Activated gamma-delta T cell treated with Interleukin-2 at 50 U/mL for 16 hours (primary cell): ENCODE measurements at places on chromosomes 5 and 9.

DNA sequence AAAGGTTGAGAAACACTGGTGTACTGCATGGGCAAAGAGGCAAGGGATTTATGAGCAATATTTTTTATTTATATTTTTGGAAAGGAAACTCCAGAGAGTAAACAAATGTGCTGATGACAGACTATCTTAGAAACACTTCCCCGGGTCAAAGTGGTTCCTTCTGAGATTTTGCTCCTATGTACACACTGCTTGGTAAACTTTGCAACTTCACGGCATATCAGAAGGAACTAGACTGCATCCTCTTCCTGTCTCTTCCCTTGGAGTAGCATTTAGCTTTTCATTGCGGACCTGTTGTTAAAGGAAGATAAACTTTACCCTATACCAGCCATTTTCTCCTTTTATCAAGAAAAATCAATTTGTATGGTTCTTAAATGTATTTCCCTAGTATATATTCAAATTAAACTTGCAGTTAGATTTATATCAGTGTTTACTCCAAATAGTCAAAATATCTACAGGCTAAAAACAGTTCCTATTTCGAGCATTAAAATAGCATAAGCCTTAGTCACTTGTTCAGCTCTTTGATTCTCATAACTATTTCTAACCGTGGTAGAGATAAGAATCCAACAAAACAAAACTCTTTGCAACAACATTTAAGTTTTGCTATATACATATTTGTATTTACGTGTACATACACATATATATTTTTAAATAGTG lies 48.0 kb upstream of the LRRC19 start:
- no peak for DNase-seq

DNA sequence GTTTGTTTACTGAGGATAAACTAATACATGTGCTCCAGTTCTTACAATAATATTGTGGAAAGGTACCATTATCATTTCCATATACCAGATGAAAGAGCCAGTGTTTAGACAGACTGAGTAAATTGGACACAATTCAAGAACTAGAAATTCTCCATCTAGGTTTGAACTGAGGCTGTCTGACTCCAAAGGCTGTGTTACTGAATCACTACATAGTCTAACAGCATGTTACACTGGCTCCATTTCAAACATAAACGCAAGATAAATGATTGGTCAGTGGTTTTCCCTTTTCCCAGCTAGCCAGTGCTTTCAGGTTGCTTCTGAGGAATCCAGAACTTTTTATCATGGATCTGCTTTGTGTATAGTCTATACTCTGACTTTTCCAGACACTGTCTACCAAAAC lies 8.1 kb downstream of the SPDL1 start:
- DNase-seq: no peak

GRCh38 chr5:56683281-56683680 lies 132.1 kb upstream of the MAP3K1 start:
- DNase-seq: no peak

DNA sequence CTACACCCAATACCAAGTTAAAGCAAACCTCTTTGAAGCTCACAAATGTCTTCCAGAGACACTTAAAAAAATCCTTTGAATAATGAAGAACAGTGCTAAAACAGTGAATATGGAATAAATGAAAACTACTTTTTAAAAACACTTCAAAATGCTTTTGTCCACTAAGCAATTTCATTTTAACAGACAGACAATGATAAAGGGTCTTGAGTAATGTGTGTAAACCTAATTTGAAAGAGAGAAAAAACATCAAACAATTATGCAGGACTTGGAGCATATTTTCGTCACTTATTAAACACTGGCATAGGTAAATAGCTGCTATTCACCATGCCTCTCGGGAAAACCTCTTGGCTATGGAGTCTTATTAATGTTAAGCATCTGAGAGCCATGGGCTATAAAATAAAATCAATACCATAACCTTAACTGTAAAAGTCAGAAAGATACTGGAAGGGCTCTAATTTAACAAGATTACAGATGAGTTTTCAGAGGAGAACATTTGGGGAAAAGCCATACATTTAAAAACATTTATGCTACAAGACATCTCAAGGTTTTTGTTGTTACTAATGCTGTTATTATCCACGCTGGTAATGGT lies 177.8 kb downstream of the NFIB start:
- no peak for DNase-seq

GRCh38 chr9:94084314-94084713 lies at the start of gene PTPDC1:
PTPDC1 (plus strand) TSS chr9:94084464; CDS start chr9:94084531, 67 bp downstream.
- DNase-seq: no peak

GRCh38 chr5:11234501-11234911 lies 473.5 kb upstream of the DAP start:
- DNase-seq: no peak

- DNase-seq: no peak
Observed at GRCh38 chr5:149732324-149733128, 2.4 kb downstream of the PPARGC1B start.

DNA sequence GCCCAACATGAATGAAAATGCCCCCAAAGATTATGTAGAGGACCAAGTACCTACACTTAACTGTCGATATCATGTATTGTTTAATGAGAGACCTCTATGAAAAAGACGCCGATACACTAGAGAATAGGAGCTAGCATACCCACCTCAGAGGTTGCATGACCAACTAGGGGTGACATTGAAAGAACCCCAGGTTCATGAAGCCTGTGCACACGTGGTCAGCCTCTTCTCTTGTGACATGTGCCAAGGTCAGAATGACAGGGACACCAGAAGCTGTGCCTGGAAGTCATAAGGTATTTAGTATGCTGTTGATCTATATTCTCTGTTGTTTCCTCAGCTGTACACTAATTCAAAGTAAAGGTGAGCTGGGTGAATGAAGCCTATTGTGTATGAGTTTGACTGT lies 1594.1 kb downstream of the EFNA5 start:
- DNase-seq: no peak

DNA sequence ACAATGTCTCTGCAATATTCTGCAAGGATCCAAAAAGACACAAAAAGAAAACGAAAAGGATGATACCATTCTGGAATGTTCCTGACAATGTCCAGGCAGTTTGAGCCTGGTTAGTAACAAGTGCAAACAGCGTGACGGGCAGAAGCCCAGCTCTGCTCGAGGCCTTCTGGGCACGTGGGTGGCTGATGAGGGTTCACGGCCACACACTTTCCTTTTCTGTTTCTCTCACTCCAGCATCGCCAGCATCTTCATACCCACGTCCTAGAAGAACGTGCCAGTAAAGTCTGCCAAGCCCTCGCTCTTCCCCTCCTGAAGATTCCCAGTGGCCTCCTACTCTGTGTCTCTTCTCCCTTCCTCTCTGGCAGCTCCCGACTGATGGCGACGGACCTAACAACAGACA lies 36.7 kb downstream of the COL23A1 start:
- no peak for DNase-seq

GRCh38 chr5:139392324-139392677 lies 2.6 kb upstream of the MZB1 start:
- DNase-seq: no peak
